RPMI7951 (cell line): ENCODE measurements at places on chromosomes 4 and X. TPM values are rescaled to one million over a fixed set of nuclear protein-coding genes. Genes with fewer than 3 reads are reported as not detected.

DNA sequence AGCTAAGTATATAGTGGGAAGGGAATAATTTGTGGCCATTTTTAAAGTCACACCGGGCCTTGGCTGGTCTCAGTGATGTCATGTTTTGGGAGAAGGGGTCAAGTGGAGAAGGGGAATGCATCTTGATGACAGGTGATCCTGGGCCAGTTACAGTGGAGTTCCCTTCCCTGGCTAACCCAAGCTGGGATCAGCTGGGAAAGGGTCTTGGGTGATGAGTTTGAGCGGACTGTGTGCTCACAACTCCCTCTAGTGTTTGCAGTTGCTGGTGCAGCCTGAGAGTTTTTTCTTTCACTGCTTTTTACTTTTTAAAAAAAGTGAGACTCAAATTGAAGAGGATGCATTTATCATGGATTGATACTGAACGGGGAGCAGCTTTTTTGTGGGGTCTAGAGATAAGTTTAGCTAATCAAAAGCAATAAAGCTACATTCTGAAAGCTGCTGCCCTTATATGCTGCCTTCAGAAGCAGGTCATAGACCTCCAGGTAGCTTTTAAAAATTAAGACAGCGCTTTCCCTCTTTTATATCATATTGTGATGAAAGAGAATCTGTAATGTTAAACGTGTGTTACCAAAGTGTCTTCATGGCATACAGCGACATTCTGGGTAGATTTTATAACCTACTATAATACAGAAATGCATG lies 164.7 kb downstream of the DCLK2 start:
- peak; percentile 40 for DNase-seq

GRCh38 chr4:121789960-121790829 lies 10.9 kb upstream of the EXOSC9 start:
- DNase-seq: peak; percentile 78

- DNase-seq: no peak
Measured at GRCh38 chr4:168743601-168744000, 246.7 kb downstream of the PALLD start.

DNA sequence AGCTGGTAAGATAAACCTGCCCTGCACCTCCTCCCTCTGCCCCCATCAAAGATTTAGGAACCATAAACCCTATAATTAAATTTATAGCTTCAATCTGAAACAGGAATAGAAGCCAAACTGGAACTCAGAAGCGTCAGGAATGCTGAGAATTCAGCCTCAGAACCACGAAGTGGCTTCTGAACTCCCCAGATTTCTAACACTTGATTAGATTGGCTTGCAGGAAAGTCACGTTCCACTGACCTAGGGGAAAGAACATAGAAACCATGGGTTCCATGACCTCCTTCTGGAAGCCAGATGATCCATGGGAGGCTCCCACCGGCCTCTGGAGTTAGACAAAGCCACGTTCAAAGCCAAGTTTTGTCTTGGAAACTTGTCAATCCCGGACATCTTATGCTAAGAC lies 356.5 kb downstream of the MID1IP1 start:
- peak; percentile 80 for DNase-seq

DNA sequence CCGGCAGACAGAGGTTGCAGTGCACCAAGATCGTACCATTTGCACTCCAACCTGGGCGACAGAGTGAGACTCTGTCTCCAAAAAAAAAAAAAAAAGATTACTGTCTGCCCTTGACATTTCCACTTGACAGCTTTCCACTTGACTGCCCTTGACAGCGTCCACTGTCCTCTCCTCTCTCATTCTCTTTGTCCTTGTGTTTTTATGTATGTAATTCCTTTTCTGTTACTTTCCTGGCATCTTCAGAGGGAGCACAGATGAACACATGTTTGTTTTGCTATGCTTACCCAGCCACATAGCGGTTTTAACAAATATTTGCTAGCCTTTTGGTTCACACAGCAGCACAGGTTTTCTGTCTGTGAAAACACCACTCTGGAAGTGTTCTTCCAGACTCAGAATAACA lies 26.2 kb downstream of the SYAP1 start:
- DNase-seq: no peak

DNA sequence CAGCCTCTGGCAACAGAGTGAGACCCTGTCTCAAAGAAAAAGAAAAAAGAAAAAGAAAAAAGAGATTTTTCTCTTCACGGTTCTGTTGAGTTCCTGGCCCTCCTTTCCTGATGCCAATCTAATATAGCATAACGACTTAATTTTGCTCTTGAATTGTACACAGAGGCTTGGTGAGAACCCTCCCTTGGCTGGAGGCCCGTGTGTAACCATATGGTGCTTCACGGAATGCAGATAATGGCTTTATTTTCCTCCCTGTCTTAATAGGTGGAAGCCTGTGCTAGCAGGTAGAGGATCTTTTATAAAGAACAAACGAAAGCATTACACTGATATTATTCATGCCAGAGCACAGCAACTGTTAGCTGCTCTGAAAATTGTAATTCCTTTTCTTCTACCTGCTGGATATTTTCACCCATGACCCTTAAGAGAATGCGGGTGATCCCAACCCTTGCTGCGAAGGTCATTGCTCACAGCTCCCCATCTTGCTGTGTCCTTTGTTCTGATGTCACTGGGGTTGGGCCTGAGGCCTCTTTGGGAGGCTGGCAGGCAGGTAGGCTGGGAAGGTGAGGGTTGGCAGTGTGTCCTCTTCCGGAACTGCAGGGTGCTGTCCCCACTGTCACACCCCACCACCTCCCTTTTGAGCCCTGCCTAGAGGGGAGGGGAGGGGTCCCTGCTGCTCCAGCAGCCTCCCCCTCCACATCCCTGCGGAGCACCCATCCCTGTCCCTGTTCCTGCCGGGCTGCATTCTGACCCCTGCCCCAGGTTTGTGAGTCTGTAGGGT lies 83.8 kb upstream of the STOX2 start:
- no peak for DNase-seq

- DNase-seq: peak; percentile 17
Measured at GRCh38 chr4:79576429-79576753, 168.4 kb upstream of the GK2 start.

DNA sequence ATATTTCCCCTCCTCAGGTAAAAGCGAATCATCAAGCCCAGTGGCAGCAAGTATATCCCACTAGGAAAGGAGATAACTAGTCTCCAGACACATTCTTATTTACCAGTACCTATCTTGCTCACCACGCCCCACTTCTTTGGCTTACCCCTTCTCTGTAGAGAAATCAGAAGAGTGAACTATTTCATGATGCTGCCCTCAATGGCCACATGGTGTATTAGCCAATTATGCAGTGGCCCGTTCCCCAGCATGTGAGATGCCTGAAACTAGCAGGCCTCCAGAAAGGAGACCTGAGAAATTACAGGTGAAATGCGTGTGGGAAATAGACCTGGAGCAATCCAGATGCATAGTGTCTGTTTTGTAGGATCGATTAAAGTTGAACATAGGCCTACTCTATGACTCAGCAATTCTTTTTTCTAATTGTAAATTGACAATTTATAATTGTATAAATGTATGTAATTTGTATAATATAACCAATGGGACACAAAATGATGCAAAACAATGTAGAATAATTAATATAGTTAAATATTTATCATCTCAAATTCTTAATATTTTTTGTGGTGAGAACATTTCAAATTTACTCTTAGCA lies 87.3 kb downstream of the CXCL13 start:
- DNase-seq: no peak

GRCh38 chr4:159455675-159456237 lies 352.9 kb downstream of the RAPGEF2 start:
- DNase-seq: peak; percentile 49

DNA sequence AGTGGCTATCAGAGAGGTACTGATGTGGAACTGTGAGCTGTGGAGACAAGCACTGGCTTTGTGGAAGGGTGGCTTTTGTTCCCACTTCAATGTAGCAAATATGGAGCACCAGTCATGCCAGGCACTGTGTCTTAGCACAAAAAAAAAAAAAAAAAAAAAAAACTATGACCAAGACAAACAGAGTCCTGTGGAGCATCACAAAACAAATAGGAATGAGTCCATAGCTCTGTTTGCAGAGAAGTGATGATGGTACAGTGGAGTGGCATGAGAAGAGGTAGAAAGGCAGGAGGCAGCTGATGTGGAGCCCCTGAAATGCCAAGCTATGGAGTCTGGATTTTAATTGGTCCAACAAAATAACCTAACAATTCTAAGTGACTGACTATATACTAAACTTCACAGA lies 116.9 kb downstream of the RAB28 start:
- DNase-seq: no peak

- DNase-seq: peak; percentile 5
Measured at GRCh38 chr4:137417676-137418075, 114.6 kb downstream of the PCDH18 start.

DNA sequence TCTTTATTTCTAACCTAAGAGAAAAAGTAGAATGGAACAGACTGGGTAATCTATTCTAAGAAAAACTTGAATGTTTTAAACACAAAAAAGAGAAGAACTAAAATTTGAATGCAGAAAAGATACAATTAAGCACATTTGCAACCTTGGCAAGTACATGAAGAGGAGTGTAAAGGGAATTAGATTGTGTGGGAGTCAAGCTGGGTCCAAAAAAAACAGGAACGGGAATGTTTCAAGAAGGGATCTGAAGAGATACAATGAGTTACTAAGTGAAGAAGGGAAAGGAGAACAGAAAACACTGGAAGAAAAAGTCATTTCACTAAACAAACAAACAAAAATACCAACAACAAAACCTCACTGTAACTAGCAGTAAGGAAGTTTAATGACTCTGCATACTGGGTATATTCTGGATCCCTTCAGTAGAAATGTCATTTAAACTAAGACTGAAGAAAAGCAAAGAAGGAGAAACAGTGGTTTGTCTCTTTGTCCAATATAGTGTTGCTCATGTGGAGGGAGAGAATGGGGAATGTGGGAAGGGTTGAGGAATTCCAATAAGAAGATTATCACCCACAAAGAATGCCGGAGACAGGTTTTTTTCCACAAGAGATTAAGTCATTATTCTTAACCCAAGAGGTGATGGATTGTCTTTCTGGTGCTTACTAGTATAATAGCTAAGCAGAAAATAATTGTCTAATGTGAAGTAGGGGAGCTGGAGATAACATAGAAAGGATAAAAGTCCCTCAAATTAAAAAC lies 50.4 kb upstream of the PTPN13 start:
- peak; percentile 21 for DNase-seq

GRCh38 chr4:113499166-113499565 lies 262.4 kb downstream of the CAMK2D start:
- no peak for DNase-seq

The MAP3K15 gene
- not detected in 2 replicates for total RNA-seq

The HMX1 gene
- total RNA-seq: not detected in 2 replicates

The BEND4 gene
- not detected in 2 replicates for total RNA-seq

The GNRHR gene
- total RNA-seq: not detected in 2 replicates

The WNK3 gene
- total RNA-seq: 1.8 TPM in 2 replicates

The HNRNPH2 gene
- total RNA-seq: 43.5 and 46.1 TPM in 2 replicates

The IL1RAPL2 gene
- total RNA-seq: not detected in 2 replicates
